ENCODE measurements at places on chromosomes 1 and 21.

DNA sequence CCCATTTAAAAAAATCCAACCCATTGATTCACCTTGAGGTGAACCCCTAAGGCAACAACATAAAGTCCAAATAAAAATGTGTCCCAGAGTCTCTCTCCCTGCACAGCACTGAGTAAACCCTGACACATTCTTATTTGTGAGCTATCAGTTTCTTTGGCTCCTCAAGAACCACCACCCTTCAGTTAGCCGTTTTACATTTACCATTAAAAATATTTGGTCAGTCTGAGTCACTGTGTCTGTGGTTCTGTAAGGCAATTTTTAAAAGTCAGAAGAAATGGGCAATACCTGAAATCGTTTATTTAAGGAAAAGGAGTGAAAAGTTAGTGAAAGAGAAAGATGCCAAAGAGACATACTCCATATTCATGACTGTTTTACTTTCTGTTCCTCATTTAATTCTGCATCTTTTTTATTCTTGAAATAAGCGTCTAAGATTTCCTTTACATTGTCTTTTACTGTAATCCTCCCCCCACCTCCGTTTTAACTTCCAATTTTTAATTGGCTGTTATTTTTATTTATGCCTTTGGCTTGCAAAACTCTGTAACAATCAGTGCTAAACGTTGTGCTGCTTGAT is 91.7 kb upstream of the IVNS1ABP start:
- no peak for DNase-seq

- DNase-seq, result no peak
These were observed 98.3 kb upstream of the CAMK1G start for GRCh38 chr1:209485167-209485566.

DNA sequence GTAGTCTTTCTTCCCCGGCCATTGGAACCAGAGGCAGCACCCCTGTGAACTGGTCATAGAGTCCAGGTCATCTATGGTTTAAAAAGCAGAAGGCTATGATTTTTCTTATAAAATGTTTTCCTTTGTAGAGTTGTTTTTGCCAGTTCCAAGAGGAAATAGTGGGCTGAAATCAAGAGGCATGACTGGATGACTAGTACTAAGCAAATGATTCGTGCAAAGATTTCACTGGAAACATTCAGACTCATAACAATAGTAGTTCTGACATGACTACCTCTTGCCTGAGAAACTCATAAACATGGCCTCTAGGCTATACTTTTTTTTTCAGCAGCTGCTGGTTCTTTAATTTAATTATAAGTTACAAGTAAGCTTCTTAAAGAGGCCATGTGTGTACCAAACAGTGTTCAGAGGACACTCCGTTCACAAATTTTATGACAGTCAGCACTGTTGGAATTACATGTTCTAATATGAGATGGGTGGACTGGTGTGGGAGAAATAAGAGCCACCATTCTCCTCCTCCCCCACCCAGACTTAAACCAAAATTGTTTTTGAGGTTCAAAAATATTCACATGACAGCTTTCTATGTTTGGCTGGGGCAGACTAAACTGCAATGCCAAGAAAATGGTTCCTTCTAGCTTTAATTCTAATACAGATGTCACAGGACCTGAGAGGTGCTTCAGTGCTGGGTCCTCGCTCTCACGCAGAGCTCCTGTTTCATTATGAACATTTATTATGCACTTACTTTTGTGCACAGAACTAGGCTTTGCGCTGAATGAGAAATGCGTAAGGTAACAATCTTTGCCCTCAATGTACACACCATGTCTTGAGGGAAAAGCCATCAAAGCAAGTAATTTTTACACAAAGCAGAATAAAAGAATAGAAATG is 147.5 kb downstream of the ZC3H11B start:
- DNase-seq, result no peak

GRCh38 chr1:187948170-187948794 is 1119.5 kb downstream of the PLA2G4A start:
- DNase-seq, result no peak

DNA sequence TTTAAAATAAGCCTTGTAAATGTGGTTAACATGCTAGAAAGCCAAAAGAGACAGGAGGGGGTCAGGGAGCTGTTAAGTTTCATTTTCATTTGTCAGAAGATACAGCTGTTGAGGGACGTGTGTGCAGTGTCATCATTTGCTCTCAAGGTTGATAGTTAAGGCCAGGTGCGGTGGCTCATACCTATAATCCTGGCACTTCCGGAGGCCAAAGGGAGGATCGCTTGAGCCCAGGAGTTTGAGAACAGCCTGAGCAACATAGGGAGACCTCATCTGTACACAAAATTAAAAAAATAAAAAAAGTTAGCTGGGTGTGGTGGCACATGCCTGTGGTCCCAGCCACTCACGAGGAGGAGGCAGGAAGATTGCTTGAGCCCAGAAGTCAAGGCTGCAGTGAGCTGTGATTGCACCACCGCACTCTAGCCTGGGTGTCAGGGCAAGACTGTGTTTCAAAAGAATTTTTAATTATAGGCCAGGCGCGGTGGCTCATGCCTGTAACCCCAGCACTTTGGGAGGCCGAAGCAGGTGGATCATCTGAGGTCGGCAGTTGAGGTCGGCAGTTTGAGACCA is 22.7 kb downstream of the ZBTB8OS start:
- no peak for DNase-seq

DNA sequence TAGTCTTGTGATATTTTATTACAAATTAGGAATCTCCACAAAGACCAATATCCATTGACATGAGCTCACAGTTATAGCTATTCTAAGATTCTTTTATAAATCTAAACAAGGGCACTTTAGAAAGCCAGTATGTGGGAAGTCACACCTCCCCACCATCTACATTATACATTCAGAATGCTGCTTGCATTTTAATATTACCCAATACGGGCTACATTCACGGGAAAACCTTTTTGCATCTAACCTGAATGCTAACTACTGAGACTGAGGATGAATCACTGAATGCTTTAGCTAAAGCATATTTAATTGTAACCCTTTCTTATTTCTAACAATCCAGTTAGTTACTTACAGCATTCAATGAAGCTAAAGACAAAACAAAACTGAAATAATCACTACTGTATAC is 53.1 kb downstream of the PCSK9 start:
- DNase-seq, result no peak

GRCh38 chr1:154434346-154435085 is 29.4 kb downstream of the IL6R start:
- DNase-seq, result no peak

- DNase-seq, result no peak
These were observed 8.7 kb upstream of the SLC2A5 start for GRCh38 chr1:9078015-9078751.

Measured in activated T-cell treated with anti-CD3 and anti-CD28 coated beads, Interleukin-2, amount 50 U/mL, for 24 hours (primary cell).